NCI-H1105 treated with DMSO at 0.1 percent for 48 hours (cell line): ENCODE measurements at places on chromosomes 4 and X.

- no peak for DNase-seq
Observed at GRCh38 chr4:139108567-139109128, 68.4 kb downstream of the ELF2 start.

GRCh38 chr4:141131723-141132071 is 1.6 kb downstream of the RNF150 start:
- peak; percentile 7 for DNase-seq

DNA sequence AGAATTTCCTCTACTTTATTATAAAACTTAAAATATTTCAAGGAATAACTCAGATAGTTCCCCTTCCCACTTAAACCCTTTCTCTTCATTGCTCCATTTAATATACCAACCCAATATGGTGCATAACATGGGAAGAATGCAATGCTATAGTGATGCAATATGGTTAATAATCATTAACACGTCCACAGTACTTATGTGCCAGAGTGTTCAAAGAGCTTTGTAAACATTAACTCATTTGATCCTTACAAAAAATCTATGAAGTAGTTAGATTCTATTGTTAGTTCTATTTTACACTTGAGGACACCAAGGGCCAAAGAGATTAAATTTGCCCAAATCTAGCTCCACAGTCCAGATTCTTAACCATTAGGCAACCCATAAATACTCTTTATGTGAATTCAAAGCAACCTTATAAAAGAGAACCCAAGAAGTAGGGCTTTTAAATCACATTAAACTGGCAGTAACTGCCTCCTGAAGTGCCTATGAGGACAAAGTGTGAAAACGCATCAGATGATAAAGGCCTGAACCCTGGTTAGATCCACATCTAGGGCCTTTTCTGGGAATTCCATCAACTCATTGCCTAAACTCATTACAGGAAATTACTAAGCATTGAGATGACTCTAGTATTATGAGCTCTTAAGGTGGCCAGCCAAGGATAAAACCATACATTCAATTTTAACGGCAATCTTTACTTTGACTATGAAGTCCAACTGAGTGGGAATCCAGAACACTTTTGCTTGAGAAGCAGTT is 94.3 kb downstream of the AREG start:
- no peak for DNase-seq

DNA sequence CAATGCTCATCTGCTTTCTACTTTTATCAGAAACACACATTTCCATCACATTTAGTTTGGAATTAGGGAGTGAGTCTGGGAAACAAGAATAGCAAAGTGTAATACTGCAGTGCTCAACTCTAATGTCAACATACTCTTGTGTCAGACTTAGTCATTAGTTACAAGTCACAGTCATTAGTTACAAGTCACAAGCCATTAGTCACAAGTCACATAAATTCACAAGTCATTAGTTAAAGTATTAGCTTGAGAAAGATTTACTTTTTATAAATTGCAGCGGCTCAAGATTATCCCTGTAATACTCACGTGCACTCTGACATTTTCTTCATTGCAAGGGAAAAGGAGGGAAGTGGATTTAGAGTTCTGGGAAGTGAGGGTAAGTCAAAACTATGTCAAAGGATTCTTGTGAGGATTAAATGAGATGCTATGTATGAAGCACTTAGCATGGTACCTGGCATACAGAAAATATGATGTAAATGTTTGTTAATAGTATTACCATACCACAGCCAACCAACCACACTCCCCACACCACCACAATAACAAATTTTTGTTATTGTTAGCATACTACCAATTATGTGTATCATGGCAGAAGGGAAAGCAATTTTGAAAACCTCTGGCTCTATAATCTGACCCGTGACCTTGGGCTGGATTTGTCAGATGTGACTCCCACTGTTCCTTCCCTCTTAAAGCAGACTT is 116.6 kb downstream of the ARHGAP24 start:
- DNase-seq, result no peak

- no peak for DNase-seq
Observed at GRCh38 chr4:112213856-112214255, 17.7 kb upstream of the AP1AR start.

DNA sequence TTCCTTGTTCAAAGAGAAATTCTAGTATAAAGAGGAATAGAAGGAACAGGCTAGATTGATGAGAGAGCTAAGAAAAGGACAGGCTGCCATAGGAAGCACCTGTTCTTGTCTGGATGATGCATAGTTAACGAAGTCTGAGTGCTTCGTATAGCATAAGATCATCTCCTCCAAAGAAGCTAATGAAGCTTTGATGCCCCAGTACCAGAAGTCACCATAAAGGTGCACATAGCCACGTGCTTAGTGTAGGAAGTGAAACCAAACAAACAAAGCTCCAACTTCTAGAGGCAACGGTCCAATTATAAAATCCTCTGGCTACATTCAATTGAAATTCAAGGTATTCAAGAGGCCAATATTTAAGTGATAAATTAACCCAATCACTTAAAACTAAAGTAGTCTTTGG is 31.0 kb downstream of the AFAP1 start:
- DNase-seq, result no peak

DNA sequence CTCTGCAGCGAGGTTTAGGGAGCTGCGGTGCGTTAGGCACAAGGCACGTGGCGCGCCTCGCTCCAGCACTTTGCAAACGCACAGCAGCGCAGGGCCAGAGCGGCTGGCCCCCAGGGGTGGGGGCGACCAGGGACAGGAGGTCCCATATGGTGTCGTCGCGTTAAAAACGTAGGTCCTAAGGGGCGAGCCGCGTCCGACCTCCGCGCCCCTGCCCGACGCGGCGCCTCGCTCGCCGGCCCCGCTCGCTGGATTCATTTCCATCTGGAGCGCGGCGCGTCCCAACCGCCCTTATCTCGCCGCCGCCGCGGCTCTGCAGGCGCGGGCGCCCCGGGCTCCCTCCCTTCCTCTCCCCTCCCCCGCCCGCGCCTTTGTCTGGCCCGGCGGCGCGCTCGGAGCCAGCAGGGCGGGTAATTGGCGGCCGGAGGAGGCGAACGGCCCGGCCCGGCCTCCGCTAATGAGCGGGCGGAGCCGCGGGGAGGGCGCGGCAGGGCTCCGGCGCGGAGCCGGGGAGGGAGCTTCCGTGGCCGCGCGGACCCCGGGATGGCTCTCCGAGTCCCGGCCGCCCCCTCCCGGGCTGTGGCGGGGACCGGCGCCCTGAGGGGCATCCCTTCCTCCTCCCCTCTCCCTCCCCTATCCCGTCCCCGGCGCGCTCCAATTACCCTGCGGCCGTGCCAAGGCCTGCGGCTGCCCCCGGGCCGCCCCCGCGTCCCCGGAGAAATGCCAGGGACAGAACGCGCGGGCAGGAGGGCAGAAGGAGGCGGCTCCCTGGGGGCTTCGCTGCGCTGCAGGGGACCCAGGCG is 409.0 kb downstream of the BCOR start:
- peak; percentile 29 for DNase-seq

DNA sequence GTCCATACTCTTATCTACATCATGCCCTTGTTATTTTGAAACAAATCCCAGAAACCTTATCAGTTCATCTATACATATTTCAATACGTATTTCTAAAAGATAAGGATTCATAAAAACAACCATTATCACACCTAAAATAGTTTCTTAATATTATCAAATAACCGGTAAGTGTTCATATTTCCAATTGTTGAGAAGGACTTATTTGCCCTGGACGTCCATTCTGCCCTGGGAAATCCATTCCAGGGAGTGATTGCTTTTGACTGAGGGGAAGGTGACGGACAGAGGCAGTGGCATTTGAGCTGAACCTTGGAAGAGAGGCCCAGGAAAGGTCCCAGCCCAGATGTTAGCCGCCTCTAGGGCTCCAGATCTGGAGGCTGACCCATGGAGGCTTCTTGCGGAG is 49.6 kb downstream of the STARD8 start:
- no peak for DNase-seq

- no peak for DNase-seq
Observed at GRCh38 chr4:101141230-101141629, 206.1 kb downstream of the PPP3CA start.

DNA sequence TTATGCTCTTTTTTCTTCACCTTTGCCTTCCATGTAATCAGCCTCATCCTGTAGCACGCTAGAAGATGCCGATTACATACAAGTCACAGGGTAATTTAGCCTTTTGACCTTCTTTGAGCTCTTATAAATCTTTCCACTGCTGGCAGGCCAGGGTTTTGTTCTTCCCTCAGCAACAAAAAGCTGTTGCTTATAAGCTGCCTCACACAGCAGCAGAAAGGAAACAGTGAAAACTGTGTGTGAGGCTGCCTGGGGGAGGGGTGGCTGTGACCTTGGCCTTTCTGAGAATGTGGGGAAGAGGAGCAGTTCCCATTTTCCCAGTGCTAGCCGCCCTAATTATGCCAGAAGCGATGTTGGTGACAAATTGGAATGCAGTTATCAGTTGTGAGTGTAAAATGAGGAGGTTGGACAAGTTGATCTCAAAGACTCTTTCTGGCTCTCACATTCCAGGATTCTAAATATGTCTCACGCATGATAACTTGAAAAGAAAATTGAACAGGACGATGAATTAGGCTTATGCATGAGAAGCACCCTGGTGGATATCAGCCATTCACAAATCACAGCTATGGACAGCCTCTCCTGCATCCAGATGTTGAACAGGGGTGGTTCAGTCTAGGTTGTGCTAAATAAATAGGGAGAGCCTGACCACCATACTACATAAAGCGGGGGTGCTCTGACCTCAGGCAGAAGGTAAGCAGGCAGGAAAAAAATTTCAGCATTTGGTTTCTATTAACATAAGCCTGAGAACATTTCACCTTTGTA is 25.7 kb downstream of the SLITRK2 start:
- DNase-seq, result no peak

DNA sequence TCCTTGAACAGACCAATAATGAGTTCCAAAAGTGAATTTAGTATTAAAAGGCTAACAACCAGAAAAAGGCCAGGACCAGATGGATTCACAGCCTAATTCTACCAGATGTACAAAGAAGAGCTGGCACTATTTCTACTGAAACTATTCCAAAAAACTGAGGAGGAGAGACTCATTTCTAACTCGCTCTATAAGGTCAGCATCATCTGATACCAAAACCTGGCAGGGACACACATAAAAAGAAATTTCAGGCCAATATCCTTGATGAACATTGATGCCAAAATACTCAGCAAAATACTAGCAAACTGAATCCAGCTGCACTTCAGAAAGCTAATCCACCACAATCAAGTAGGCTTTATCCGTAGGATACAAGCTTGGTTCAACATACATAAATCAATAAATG is 35.8 kb upstream of the USP46 start:
- DNase-seq, result no peak

DNA sequence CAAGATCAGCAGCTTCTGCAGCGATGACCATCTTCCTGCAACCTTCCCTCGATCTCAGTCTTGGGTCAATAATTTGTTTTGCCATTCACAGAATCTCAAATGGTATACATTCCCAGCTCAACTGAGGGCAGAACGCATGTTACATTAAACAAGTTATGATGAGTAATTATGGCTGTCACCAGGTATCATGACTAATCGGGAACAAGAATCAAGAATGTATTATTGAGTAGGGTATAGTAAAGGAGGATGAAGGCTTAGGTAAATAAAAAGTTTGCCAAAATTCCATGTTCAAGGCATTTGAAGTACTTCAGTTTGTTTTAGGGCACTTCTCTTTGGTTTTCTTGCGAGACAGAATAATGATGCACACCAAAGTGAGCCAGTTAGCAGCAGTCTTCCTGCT is 194.1 kb downstream of the SH2D1A start:
- DNase-seq, result no peak

DNA sequence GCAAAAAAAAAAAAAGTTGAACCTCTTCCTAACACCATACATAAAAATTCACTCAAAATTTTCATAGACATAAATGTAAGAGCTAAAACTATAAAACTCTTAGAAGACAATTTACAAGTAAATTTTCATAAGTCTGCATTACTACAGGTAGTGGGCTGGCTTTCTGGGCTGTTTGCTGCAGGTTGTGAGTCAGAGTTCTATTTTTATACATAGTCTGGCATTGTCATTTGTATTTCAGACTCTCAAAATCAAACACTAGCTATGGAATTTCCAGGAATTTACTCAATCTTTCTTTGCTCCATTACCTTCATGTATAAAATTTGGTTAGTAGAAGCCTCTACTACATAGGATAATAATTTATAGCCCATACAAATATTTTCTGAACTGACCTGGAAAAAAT is 227.2 kb downstream of the COX18 start:
- no peak for DNase-seq

DNA sequence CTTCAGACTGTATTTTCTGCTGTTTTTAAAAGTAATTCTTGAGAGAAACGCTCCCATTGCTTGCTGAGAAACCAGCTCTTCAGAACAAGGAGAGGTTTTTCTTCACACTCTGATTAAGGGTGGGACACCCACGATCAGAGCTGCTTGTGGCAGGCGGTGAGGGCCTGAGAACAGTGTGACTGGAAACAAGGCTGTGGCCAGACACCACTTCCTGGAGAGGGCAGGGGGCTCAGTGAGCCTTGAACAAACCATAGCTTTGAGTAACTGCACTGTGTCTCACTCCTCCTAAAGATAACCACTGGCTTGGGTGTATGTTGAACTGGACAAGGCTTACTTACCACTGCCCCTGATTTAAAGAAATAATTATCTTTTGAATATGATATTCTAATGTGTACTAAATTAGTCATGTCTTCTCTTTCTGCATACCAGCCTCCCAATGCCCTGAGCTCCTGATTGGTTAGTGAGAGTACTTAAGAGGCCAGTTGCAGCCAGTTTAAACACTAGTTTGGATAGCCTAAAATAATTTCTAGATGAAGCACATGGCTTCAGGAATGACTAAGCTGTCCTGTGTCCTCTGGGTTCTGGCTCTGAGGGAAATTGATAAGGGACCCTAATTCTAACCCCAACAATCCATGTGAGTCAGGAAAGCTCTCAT is 3.7 kb upstream of the GPR82 start:
- DNase-seq, result no peak

GRCh38 chrX:150200820-150201287 is 162.3 kb upstream of the MAMLD1 start:
- peak; percentile 45 for DNase-seq

GRCh38 chr4:169770416-169770815 is 12.7 kb upstream of the HPF1 start:
- no peak for DNase-seq

DNA sequence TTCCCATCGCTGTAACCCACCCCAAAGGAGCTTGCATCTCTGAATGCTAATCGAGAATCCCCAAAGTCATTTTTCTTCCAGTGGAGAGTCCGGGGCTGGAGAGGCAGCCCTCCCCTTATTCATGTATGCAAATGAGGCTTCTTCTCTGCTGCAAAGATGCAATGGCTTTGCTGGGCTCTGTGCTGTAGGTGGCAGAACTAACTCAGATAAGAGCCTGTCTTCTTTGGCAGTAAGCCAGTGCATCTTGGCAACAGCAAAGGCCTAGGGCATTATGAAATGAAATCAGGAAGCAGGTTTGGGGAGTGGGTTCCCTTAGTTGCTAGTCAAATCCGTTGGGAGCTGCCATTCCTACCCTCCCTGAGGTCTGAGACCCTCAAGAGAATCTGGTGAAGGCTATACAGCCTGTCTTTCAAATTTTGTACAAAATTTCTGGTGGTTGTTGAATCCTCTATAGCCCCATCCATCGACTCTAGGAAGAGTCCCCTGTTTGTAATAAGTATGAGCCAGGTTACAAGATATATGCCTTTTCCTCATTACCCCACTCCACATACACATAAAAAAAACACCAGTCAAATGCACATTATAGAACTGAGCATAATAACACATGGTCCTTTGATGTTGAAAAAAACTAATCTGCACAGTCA is 290.6 kb upstream of the TAPT1 start:
- peak; percentile 21 for DNase-seq
